ENCODE measurements at places on chromosomes 5 and 9.

DNA sequence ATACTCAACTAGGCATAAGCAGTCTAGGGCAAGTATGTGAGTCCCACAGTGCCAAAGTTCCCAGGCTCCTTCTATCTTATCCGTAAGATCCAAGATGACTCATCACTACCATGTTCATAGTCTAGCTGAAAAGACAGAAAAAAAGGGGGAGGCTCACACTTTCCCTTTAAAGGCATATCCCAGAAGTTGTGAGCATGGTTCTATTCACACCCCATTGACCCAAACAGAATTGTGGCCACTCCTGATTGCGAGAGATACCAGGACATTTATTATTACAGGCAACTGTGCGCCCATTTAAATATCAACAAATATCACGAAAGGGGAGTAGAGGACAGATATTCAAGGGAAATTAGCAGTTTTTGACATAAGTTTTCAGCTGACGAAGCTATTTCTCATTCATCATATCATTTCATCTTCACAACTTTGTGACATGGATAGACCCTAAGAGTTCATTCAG is 8.1 kb upstream of the PFDN1 start:
- no peak for DNase-seq

- no peak for DNase-seq
These were observed 191.8 kb downstream of the CD180 start for GRCh38 chr5:67004730-67005350.

- DNase-seq = no peak
These were observed 115.1 kb downstream of the PCSK1 start for GRCh38 chr5:96317945-96318344.

DNA sequence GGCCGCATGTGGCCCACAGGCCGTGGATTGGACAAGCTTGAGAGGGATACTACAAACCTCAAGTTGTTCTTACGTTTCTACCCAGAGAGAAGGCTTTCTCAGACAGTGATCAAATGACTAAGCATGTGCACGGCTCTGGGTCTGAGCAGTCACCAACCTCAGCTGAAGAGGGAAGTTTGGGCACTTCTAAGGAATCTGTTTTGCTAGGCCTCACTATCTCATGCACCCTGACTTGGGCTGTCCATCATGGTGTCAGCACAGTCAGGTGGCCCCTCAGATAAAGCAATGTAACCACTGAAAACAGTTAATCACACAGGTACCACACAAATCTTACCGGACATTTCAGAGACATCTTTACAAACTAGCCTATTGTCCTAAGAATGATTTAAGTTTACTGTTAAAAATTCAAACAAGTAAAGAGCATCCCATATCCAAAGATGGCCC is 24.6 kb downstream of the CSF2 start:
- DNase-seq = no peak

- DNase-seq = no peak
These were observed 48.4 kb upstream of the ISOC1 start for GRCh38 chr5:129046151-129046550.

- DNase-seq = no peak
These were observed 15.9 kb downstream of the ANXA2R start for GRCh38 chr5:43024217-43024616.

- no peak for DNase-seq
These were observed 1.3 kb upstream of the LHX2 start for GRCh38 chr9:124010303-124010664.

GRCh38 chr9:81611664-81612063 is 77.7 kb downstream of the TLE1 start:
- no peak for DNase-seq

DNA sequence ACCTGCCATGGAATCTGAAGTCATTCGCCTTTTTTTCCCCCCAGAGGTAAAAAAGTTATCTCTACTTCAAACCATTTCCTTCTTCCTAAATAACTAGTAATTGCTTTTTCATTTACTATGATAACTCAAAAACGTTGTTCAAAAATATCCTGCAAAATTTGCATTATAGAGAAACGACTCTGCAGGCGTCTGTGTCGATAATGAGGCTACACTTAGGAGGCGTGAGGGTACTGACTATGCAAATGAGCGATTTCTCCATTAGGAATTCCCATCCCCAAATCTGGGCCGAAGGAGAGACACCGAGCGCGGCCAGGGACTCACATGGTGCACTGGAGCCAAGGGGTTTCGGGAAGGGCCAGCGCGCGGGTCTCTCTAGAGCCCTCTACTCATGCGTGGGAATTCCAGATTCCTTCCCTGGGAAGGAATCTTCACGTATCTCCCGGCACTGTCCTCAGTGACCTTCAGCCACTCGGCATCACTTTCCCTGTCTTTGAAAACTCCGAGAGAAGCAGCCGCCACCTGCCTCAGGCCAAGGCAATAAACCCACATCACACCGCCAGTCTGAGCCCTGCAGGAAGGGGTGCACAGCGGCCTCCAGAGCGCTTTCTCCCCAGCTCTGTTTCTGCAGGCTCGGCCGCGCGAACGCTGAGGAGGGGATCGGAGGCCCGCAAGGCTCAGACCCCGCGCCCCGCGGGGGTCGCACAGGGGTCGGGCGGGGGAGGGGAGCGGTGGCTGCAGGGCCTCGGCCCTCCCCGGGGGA is 718 bp upstream of the DENND4C start:
- peak; percentile 64 for DNase-seq

DNA sequence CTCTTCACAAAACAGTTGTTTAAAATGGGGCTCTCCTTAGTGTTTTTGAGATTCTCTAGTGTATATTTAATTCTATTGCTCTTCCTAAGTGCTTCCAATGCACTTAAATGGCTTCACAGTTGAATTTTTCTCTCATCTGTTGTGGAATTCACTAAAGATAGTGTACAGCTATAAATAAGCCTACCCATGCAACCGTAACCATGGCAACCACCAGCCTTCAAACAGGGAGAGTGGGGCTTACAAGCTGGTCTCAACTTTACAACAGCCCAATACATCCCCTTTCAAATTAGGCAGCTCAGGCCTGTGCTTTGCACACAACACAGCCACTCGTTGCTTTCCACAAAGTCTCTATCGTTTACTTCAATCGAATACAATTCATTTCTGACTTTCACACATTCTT is 144.0 kb upstream of the PLPPR1 start:
- DNase-seq = no peak

DNA sequence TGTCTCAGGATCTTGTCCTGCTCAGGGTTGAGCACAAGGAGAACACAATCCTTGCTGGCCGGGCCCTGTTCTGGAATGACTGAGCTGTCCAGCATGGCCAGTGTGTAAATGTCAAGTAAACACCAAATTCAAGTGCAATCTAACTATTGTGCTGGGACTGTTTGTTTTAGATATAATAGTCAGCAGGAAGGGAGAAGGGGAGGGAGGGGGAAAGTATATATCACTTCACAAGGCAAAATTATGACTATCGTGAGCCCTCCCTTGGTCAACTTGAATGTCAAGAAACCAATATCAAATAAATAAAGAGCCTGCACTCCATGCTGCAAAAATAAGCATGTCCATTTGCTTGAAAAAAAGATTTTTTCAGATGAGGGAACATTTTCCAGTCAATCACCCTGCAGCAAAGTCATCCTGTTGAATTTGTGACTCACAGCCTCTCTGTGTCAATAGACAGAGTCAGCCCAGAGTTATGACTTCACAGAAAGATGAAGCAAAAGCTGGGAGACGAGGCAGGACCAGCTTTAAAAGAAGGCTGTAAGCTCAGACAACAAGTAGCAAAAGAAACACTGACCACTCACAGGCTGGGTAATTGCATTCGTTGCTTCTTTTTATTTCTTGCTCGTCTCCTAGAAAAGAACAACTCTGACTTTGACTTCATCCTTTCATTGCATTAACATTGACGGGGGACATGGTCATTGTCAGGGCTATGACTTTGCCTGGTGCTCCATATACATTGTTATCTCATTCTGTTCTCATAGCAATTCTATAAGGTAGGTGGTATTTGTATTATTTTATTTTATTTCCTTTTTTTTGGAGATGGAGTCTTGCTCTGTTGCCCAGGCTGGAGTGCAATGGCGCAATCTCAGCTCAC is 15.3 kb upstream of the KLF4 start:
- DNase-seq = no peak

DNA sequence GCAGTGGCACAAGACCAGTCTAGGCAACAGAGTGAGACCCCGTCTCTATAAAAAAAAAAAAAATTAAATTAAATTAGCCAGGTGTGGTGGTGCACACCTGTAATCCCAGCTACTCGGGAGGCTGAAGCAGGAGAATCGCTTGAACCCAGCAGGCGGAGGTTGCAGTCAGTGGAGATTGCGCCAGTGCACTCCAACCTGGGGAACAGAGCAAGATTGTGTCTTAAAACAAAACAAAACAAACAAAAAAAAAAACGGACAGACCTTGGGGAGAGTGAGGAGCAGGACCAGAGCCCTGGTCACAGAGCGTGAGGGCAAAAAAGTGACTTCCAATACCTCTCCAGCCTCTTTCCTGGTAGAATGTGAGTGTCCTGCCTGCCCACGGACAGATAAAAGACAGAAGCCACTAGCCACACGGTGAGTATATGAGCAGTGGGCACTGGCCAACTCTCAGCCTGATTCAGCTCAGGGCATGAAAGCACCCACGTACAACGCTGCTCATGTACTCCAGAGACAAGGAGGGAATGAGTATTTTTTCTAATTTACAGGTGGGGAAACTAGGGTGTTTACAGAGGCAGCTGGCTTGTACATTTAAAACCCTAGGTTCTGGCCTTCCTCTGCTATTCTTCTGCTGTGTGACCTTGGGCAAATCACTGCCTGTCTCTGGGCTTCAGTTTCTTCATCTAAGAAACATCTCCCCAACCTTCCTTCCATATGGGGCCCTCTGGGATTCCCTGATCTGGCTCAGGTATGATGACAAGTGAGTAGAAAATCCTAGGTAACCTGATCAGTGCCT is 1.8 kb downstream of the OLFML2A start:
- no peak for DNase-seq

- no peak for DNase-seq
These were observed 6.9 kb downstream of the PROP1 start for GRCh38 chr5:177988989-177989625.

DNA sequence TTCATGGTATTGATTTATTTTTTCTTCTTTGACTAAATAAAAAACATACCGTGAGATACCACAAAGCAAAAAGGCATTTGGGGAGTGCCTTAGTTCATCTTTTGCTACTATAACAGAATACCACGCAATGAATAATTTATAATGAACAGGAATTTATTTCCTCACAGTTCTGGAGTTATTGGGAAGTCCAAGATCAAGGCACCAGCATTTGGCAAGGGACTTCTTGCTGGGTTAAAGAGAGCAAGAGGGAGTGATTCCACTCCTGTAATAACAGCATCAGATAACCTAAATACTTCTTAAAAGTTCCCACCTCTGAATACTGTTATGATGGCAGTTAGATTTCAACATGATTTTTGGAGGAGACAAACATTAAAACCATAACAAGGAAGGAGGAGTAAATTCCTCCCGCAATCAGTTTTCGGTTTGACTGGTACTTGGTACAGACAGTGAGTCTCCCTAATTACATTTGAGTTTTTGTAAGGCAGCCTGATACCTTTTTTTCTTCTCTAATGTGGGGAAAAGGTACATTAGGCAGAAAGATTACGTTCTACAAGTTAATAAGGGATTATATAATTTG is 8.8 kb upstream of the OMD start:
- no peak for DNase-seq

- DNase-seq = no peak
These were observed 142.8 kb downstream of the GADD45G start for GRCh38 chr9:89747596-89747995.

DNA sequence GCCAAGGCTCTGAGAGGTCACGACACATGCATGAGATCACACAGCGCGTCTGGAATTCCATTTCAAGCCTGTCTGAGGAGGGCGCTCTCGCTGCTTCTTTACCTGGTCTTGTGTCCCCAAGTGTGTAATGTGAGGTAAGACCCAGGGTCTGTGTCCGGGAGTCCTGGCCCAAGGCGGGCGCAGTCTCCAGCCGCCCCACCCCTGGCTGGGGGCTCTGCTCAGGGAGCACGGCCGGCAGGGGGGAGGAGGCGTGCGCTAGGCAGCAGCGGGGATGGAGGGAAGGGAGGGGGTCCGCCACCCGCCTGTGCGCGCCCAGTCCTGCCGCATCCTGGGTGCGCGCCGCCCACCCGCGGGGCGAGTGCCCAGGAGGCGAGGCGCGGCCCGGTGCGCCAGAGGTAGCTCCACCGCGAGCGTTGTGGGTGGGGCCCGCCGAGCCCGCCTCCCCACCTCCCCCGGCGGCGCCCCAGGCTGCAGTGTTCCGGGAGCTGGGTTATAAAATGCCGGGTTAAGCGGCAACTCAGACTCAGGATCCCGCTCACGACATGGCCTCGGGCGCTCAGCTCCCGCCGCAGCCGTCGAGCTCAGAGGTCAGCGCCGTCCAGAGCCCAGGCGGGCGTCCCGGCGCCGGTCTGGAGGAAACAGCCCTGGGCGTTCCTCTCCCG is at the start of gene CCNI2:
Gene CCNI2 (plus strand): TSS at position 473 of the 662 bp plus-strand sequence. CDS start 70 bp downstream, at position 543.
- DNase-seq = no peak

DNA sequence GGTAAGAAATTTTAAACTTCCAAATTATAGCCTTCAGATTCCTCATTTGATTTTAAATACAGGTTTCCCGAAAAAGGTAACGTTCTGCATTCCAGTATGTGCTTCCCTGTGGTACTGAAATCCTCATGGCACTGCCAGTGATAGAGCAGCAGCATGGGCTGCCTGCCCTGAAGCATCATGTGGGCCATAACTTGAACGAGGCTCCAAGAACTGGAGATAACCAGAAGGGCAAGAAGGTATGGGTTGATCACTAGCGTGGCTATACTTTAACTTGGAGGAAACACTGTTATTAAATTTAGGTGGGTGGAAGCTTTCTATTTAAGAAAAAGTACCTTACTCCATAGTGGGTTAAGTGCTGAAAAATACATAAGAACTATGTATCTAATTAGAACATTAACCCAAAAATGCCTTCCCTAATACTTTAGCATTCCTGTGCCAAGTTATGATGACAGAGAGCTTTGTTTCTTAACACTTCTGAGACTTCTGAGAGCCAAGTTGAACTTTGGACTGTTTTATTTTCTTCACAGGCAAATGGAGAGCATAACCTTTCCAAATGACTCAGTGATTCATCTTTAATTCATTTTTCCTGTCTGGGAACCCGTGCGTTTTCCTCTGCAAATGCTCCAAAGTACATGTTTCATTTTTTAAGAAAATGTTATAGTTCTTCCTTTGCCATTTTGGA is 191.5 kb upstream of the GNA14 start:
- no peak for DNase-seq

- DNase-seq = peak; percentile 36
These were observed 14.8 kb downstream of the NCS1 start for GRCh38 chr9:130186839-130187522.

DNA sequence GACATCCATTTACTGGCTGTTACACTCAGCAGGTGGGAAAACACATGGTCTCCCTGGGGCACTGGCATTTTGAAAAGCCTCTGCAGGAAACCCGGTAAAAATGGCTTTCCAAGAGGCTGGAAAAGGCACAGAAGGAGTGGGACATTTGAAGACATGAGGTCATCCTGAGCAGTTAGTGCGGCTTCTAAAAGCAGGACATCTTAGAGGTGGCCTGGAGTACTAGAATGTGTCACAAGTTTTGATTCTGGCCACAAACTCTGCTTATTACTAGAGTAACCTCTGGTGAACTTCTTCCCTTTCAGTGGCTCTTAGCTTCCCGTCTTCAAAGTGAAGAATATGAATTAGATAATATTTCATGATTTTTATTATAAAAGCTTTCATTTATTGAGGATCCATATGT is 423.0 kb upstream of the BRINP1 start:
- DNase-seq = no peak
